ENCODE measurements at places on chromosomes 16 and 17.

DNA sequence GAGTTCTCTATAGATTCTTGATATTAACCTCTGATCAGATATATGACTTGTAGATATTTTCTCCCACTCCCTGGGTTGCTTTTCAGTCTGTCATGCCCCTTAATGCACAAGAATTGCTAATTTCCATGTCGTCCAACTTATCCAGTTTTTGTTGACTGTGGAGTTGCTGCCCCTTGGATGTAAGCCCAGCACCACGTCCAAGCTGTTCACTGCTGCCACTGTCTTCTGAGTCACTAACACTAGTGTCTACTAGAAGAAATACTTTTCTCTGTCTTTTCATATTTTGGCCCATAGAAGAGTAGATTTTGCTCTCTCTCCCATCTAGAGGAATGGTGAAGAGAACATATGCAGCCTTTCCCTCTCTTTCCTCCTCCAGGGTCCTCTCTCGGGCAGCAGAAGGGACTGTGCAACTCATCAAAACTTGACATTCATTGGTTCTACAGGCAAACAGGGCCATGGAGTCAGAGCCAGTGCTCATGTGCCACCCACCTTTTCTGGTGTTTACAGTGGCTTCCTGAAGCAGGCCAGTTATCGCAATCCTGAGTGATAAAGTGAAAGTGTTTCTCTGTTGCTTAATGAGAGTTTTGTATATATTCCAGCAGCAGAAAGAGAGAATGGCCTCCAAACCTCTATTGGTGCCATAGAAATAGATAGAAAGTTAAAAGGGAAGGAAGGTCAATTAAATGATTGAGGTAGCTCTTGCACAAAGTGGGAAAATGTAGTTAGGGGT, 22.6 kb upstream of the PMP22 start:
- no peak for DNase-seq

DNA sequence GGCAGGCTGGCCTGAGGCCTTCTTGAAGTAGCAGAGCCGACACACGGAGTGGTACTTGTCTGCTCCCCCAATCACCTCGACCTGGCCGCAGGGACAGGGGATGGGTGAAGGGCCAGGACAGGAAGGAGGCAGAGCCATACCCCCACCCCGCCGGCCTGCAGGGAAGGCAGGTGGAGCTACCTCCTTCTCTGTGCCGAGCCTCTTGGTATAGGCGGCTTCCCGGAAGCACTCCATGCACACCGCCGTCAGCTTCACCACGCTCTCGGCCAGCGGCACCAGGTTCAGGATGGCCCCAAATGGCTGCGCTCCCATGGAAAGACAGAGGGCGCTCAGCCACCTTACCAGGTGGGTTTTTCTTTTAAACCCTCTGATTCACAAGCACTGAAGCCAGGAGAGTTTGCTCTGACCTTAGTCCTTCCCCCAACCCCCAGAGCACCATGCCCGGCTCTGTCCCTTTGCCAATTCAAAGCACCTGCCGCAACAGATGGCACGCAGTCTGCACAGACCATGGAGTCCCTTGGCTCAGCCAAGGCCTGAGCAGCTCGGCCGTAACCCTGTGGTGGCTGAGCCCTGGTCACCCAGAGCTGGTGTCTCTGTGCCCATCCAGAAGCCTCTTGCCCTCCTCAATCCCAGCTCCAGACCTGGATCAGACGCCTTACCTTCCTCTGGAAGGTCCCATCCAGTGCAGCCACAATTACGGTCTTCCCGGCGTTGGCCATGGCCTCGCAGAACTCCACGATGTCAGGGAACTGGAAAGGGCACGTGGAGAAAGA, 6.7 kb downstream of the SYNGR2 start:
- DNase-seq: no peak

GRCh38 chr16:30951750-30952149, 2.9 kb downstream of the ORAI3 start:
- no peak for DNase-seq

DNA sequence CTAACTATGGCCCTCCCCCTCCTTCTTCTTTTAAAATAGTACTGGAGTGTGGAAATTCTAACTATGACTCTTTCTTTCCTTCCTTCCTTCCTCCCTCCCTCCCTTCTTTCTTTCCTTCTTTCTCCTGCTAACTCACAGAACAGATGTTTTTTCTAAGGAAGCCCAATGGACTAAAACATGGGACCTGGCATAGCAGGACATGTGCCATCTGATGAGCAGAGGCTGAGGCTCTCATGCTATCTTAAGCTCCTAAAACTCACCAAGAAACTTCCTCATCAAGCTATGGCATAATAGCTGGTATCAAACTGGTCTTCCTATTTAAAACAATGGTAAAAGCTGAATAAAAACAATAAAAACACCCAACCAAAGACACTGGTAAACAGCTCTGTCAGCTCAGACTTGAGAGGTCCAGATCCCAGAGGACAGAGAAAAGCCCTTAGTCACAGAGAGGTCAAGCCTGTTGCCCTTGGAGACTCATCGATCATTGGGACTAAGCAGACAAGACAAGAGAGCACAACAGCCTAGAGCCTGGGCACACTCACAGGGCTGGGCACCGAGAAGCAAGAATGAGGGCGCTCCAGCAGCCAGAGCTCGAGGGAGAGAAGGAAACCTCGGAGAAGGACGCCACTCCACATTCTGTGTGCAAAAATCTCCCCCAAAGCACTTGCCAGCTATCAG, 27.6 kb downstream of the SLC38A10 start:
- DNase-seq: no peak

- no peak for DNase-seq
Measured at GRCh38 chr17:19915245-19915978, 47.7 kb upstream of the ULK2 start.

DNA sequence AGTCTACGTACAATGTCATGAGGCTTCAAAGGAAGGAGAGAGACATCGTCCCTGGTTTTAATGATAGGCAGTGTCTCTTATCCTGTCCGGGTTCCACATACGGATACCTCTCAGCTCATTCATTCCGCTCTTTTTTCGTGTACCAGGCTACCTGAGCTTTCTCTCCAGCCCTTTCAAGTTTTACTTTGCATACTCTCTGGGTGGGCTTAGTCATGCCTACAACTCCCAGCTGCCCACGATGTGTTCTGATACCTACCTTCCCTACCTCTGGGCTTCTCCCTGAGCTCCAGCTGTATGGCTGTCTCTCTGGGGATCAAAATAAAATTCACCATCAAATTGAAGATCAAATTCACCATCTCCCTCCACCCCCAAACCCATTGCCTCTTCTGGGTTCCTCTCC, 354.0 kb upstream of the EEF2KMT start:
- DNase-seq: no peak

DNA sequence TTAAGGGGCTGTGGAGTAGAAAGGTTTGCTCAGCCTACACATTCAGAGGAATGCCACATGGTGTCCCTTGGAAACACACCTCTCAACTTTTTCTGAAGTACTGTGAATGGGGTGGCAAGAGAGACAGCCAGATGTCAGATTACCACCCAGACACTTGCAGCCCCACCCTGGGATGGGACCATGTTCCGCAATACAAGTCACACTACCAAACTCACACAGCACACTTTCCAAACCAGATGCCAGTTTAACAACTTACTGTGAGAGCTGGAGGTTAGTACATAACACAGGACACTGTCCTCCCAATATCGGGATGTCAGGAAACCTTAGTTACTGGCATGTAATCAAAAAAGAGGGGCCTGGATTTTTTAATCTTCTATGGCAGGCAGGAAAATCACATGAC, 7.9 kb downstream of the USP7 start:
- DNase-seq: no peak

DNA sequence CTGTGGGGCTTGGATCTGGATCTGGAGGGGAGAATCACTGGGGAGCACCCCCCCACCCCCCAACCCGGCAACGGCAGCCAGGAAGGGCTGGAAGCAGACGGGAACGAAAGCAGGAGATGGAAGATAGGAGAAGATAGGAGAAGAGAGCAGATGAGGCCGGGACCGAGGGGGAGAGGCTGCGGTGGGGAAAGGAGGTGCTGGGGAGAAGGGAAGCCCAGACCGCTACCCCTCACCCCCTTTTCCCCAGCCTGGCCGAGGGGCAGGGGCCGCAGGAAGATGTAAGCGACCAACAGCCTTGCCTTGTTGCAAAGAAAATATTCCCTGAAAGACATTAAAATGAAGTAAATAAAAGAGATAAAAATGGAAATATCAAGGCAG, 26.8 kb upstream of the CBFA2T3 start:
- no peak for DNase-seq

DNA sequence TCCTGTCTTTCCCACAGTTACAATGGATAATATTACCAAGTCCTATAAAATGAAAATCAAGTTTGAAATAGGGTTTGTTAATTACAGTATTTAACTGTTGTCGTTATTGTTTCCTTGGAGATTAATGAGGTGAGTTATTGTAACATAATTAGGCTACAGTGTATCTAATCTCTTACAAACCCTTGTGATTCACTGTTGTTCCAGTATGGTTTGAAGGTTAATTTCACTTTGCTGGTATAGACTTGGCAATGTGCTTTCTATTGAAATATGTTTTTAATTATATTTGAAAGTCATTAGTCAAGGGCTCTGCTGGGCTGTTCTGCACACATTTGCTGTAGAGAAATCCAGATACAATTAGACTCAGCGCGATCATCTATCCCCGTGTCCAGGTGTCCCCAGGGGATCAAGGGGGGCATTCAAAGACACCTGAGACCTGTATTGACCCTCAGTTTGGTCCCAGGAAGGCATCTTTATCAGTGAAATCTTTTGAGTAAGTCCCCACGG, 624.6 kb upstream of the EEF2KMT start:
- no peak for DNase-seq

- DNase-seq: no peak
Measured at GRCh38 chr17:61303817-61304096, 95.9 kb upstream of the TBX2 start.

- DNase-seq: no peak
Measured at GRCh38 chr17:13509527-13509926, 92.2 kb downstream of the HS3ST3A1 start.

DNA sequence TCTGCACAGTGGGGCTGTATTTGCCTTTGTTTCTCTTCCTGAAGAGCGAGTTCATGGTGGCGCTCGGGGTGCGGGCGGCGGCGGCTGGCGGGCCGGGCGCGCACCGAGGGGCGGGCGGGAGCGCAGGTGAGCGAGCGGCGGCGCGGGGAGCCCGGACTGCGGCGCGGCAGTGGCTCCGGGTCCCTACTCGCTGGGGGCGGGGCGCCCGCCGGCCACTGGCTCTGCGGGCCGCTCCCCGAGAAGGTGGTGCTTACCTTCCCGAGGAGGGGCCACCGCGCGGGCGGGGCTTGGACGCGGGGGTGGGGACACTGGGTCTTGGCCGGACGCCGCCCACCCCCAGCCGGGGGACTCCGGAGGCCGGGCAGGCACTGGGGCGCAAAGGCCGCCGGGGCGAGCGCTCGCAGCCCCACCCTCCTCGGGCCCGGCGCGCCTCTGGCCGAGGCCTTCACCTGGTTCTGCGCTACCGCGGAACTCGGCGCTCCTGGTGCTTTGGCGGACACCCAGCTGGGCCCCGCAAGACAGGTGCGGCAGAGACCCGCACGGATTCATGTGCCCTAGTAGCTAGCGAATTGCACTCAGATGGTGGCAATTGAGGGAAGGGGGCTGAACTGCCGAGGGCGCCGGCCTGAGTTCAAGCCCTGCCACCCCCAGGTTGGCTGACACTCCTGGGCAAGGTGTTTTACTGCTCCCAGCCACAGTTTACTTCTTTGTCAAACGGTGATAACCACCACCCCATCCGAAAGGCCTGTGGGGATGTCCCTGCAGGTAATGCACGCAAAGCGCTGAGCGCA, at the start of gene PPL:
TSS of gene PPL (minus strand) at position 158 of the 791 bp plus-strand sequence. CDS start at position 55, 103 bp downstream.
- no peak for DNase-seq

Data from effector CD4-positive, alpha-beta T cell (primary cell).